ENCODE measurements at places on chromosomes 6 and 20.

DNA sequence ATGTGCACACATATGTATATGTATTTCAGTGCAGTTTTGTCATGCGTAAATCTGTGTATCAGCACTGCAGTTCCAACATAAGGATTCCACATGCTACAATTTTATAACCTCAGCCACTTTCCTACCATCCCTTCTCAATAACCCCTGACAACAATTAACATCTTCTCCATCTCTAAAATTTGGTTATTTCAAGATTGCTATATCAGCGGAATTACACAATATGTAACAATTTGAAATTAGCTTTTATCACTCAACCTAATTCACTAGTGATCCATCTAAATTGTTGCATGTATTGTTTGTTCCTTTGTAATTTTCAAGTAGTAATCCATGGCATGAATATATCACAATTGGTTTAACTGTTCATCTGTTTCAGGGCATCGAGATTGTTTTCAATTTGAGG is 511.3 kb downstream of the HAO1 start:
- DNase-seq = no peak

- no peak for DNase-seq
These were observed 127.0 kb downstream of the PXDC1 start for GRCh38 chr6:3624250-3625136.

- DNase-seq = no peak
These were observed 78.6 kb upstream of the INSM1 start for GRCh38 chr20:20289331-20289730.

- DNase-seq = no peak
These were observed 554.1 kb downstream of the PRKN start for GRCh38 chr6:162173466-162173865.

DNA sequence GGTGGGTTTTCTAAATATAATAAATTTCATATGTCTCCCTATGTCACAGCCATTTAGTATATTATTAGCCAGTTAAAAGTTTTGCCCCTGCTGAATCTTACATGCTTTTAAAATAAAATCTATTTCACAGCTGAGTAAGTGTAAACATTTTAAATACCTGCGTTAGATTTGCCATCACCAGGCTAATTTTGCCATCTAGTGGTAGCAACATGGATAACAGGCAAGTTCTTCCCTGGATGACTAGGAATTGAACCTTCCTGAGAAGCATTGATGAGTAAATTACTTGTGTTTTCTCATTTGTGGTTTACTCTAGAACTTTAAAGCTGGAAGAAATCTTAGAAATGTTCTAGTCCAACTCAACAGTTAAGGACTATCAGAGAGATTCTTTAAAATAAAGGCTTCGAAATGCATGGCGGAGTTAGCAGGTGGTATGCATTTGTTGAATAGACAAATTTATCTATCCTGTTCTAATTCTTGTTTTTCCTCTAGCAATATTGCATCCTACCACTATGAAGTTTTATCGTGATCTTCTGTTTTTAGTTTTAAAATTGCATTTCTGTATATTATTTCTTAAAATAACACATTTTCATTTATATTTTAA is 2.6 kb downstream of the PRSS35 start:
- DNase-seq = no peak

DNA sequence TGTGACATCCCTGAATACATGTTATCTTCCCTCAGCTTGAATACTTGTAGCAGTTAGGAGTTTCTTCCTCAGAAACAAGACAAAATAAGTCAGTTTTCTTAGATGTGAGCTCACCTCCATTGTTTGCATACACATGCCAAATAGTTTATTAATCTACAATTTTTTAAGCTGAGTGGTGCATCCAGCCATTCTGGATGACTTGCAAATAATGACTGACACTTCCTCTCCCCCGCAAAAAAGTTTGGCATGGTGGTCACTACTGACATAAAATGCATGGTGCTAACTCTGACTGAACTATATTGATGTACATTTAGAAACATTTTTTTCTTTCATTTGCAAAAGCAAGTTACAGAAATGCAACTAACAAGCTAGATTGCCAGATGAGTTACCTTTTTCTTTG is 55.5 kb downstream of the CYB5R4 start:
- no peak for DNase-seq

DNA sequence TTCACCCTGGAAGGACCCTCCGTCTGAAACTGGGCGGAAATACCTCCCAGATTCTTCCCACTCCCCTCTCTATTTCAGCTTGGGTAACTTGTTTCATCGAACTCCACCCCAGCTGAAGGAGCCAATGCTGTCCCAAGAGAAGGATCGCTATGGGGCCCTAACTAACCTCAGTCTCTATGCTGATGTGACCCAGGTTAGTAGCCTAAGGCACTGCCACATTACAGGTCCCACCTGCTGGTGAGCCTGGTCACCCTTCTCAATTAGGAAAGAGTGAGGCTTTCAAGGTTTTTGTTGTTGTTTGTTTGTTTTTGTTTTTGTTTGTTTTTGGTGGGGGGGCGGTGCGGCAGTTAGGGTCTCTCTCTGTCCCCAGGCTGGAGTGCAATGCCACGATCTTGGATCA is 168.4 kb downstream of the OR2B2 start:
- DNase-seq = no peak

- DNase-seq = no peak
These were observed 24.5 kb downstream of the TSPYL4 start for GRCh38 chr6:116229287-116229913.

- no peak for DNase-seq
These were observed 64.3 kb upstream of the PAK5 start for GRCh38 chr20:9903048-9903655.

DNA sequence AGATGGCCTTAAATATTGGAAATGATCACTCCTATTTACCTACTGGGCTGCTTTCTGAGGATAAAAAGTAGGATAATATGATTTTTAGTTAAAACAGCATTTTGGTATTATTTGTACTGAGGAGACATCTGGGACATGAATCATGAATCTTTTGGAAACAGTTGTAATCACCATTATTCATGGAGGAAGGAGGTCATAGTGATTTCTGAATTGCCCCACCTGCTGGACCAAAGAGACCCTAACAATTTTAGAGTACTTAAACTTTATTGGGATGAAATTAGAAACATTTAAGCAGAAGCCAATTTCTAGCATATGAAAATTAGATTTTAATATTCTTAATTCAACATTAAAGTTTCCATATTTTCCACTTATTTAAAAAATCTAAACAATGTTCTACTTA is 108.4 kb upstream of the SIM1 start:
- no peak for DNase-seq

GRCh38 chr20:63005862-63006539 is 763 bp downstream of the BHLHE23 start:
- no peak for DNase-seq

DNA sequence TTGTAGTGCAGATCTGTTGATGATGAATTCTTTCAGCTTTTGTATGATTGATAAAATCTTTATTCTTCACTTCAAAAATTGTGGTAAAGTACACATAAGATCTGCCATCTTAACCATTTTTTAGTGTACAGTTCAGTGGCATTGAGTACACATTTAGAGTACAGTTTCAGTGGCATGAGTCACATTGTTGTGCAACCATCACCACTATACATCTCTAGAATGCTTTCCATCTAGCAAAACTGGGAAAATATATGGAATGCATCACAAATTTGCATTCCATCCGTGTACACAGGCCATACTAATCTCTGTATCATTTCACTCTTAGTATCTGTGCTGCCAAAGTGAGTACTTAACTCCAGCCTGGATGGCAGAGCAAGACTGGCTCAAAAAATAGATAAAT is 28.7 kb downstream of the SIRPD start:
- no peak for DNase-seq

DNA sequence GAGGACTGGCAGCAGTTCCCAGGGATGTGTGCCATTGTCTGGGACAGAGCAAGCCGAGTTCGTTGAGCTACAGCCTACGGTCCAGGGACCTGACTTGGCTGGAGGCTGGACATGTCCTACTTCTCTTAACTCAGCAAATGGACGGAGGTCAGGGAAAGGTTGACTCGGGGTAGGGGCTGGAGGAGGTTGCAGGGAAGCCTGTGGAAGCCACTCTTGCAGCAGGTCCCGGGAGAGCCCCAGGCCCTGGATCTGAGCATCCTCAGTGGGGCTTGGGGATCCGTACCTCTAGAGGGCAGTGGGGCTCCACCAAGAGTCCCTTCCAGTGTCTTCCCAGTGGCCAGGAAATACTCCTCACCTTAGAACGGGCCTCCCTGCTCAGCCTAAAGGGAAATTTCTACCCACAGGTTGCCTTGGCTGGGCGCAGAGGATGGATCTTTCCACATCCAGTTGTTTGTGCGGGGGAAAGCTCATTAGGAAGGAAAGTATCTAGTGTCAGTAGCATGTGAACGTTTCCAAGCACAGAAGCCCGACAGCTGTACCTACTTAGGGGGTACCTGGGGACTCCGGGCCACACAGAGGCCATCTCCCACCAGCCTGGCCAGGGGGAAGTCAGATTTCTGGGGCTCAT is 170.2 kb downstream of the NFATC2 start:
- DNase-seq = peak; percentile 15

DNA sequence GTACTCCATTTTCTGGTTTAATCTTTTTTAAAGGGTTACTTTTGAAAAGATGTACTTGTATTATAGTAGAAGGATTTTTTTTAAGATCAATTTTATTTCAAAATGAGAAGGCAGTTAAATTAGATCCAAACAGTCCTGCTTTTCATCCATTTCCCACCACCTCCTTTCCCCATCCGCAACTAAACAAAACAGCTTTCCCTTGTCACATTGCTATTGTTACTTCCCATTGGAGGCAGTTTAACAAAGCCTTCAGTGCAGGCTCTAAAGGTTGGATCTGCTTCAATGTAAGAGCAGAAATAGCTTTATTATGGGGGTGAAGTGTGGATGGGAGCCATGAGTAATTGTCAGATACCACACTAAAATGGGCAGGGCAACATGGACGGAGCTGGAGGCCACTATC is 65.7 kb downstream of the LRRC1 start:
- DNase-seq = no peak

DNA sequence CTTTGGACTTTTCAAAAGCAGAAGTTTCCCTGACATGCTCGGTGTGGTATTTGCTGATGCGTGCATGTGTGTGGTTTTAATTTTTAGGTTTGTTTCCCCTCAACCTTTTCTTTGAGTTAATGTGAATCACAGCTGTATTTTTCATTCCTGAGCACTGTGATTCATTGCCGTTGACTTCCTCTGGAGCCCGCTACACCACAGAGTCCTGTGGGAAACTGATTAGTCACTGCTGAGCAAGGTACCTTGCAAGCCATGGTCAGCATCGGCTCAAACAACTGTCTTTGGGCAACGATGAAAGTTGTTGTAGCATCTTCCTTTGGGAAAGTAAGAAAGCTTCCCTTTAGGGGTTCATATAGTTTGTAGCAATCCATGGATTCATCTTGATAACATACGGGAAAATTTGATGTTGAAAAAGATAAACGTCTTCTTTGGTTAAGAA is 57.5 kb downstream of the RIN2 start:
- DNase-seq = no peak

- no peak for DNase-seq
These were observed 84.2 kb downstream of the TRERF1 start for GRCh38 chr6:42367353-42368011.

DNA sequence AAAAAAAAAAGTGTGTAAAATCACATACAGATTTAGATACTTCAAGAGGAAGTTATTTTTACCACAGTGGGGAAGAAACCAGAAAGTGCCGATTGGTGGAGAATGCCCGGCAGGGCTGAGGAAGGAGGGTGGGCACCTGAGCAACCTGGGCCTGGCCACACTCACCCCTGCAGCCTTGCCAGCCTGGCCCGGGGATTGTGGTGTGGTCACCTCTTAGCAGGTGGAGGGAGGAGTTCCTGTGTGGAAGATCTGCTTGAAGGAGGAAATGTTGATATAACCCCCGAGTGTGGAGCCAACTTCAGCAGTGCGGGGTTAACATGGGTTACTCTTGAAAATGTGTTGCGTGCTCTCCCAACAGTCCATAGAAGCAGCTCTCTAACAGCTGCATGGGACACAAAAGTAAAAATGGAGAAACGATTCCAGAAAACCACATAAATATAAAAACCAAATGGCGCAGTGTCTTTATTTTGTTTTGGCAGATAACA is 14.7 kb downstream of the UST start:
- no peak for DNase-seq

GRCh38 chr6:11043961-11044711 is at the start of gene ELOVL2:
TSS of gene ELOVL2 (minus strand) at chr6:11044305. CDS start at chr6:11044230, 75 bp downstream.
- no peak for DNase-seq

DNA sequence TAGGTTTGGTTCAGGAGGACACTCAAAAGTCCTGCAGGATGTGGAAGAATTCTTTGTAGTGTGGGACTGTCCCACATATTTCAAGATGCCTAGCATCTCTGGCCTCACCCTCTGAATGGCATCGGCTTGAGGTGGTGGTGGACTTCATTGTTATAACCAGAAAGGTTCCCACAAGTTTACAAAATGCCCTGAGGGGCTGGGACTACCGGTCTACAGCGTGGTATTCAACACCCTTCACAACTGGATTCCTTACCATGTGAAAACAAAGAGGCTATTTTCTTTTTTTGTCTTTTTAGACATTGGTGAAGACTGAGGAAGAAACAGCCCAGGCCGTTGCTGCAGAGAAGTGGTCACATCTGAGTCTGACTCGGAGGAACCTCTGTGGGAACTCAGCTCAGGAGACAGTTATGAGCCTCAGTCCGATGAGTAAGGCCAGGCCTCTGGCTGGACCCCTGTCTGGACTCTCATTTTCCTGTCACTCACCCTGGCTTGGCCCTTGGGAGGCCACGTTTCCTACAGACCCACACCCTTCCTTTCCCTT is 15.2 kb downstream of the PGBD1 start:
- DNase-seq = no peak

- no peak for DNase-seq
These were observed 125.9 kb downstream of the HTR1B start for GRCh38 chr6:77337392-77337791.
